Fibroblast of skin of right biceps (primary cell): ENCODE measurements at places on chromosomes 12 and 14.

GRCh38 chr12:6347367-6348338 lies 5.8 kb upstream of the TNFRSF1A start:
- no peak for DNase-seq

DNA sequence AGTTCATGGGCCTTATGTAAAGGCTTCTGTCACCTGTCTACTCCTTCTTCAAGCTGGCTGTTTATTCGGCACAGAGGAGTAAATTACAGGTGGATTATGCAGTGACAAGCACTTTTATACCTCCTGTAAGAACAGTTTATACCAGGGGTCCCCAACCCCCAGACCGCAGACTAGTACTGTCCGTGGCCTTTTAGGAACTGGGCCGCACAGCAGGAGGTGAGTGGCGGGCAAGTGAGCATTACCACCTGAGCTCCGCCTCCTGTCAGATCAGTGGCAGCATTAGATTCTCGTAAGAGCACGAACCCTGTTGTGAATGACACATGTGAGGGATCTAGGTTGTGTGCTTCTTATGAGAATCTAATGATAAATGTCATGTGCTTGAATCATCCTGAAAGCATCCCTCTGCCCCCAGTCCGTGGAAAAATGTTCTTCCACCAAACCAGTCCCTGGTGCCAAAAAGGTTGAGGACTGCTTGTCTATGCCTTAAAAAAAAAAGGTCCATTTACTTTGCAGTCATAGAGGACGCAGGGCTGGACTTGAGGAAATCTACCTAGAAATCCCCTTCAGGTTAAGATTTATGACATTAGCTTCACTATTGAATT lies 78.8 kb downstream of the ETV6 start:
- peak; percentile 61 for DNase-seq

DNA sequence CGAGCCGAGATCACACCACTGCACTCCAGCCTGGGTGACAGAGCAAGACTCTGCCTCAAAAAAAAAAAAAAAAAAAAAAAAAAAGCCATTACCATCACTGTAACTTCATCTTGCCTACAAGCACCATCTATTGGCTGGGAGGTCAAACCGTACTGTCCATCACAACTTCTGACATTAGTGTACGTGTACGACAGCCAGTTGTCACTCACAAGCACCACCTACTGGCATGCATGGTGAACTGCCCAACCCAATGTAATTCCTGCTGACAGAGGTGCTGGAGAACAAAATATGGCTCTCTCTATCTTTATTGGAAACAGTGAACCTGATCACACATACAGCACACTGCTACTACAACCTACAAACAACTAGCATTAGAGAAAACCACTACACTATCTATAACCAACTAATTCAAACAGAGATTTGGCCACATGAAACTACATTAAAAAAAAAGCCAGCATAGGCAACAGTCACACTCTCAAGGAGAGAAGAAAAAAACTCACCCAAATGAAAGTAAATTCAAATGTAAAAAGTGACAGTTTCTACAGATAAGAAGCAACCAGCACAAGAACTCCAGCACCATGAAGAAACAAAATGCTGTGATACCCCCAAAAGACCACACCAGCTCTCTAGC lies 82.3 kb downstream of the PUS7L start:
- DNase-seq, result peak; percentile 9

- peak; percentile 46 for DNase-seq
These were observed 1.3 kb downstream of the ATP2A2 start for GRCh38 chr12:110282300-110282860.

DNA sequence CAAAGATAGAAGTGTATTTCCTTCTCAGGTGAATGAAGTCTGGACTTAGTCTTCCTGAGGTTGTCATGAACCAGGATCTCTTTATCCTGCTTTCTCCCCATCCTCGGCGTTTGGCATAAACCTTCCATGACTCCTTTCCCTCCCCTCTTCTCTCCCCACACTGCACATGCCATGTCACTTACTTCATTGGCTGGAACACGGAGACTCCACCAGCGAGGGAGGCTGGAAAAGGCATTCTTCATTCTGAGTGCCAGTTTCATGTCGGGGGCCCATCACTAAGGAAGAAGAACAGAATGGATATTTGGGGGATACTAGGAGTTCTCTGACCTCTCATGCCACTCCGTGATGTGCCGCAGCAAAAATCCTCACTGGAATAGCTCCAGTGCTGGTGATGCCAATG lies 105.6 kb downstream of the VCPKMT start:
- DNase-seq, result peak; percentile 49

- no peak for DNase-seq
These were observed 53.6 kb downstream of the GOLGA5 start for GRCh38 chr14:92847749-92848148.

GRCh38 chr14:88195676-88196075 lies 127.4 kb downstream of the KCNK10 start:
- DNase-seq, result no peak

- DNase-seq, result no peak
These were observed 1.0 kb downstream of the PGF start for GRCh38 chr14:74954232-74954946.

GRCh38 chr14:50860478-50861086 lies 11.3 kb upstream of the ABHD12B start:
- DNase-seq, result peak; percentile 80

GRCh38 chr14:53946404-53947093 lies 10.1 kb downstream of the BMP4 start:
- DNase-seq, result no peak

GRCh38 chr12:122840580-122841513 lies 5.6 kb downstream of the HIP1R start:
- DNase-seq, result peak; percentile 35

- peak; percentile 59 for DNase-seq
These were observed 35.2 kb downstream of the ZFP36L1 start for GRCh38 chr14:68757618-68758081.

DNA sequence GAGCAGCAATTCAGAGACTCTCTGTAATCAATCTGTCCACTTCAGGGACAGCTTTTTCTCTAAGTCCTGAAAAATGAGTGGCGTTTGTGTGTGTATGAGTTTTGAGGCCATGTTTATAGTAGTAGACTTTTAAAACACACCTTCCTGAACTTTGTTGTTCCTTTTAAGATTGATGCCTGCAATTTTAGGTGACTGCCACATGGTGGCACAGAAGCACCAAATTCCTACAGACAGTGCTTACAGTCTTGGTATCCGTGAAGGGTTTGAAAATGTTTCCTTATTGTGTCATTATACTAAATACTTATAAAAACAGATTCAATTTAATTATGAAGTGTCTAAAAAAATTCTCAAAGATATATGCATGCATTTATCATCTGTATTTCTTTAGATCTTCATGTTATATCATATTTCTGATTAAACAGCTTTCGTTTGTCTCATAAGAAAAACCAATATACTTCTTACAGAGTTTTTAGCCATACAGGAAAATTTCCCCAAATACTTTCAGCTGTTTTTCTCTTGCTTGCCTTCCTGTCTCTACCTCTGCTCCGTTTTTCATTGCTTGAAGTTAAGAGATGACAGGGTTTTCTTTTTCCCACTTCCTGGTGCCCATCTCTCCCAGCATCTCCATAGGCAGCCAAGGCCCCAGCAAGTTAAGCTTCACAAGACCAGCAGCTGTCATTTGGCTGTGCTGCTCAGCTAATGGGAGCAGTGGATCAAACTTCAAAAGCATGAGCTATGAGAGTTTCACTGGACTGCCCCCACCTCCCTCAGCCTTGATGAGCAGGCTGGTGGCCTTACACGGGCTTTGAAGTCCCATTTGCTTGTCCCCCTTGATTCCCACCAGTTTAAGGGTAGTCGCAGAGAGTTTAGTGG lies 259.6 kb downstream of the AKAP6 start:
- DNase-seq, result peak; percentile 64

DNA sequence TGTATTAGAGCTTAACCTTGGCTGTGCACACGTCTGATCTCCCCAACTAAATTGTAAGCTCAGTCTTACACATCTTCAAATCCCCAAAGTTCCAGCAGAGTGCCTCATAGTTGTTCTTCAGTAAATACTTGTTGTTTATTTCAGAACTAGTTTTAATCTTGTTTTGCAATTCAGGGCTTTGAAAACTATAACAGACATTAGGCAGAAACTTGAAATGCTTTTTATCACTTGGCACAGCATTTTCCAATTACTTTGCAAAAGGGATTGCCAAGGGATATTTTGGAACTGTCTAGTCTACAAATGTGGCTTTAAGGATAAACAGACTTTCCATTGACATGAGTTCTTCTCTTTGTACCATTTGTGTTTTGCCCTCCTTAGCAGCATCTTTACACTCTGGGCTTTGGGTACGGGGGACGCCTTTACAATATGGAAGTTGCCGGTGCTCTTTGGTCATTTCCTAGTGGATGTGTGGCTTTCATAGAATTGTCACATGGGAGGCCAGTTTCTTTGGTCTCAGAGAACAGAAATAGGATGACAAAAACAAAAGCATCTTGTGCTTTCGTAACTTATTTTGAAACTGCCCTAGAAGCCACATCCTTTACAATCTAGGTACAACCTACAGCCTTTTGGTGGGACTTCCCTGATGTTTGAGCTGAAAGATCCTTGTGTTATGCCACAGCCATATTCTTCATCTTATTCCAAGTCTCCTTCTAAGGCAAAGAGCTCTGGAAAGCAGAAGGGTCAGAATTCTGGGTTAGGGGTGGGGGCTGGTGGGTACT lies 96.9 kb downstream of the NPAS3 start:
- DNase-seq, result no peak

- no peak for DNase-seq
These were observed 122.8 kb downstream of the VRK1 start for GRCh38 chr14:96920023-96920422.

- DNase-seq, result peak; percentile 40
These were observed 99.8 kb upstream of the DIO2 start for GRCh38 chr14:80310938-80311750.

DNA sequence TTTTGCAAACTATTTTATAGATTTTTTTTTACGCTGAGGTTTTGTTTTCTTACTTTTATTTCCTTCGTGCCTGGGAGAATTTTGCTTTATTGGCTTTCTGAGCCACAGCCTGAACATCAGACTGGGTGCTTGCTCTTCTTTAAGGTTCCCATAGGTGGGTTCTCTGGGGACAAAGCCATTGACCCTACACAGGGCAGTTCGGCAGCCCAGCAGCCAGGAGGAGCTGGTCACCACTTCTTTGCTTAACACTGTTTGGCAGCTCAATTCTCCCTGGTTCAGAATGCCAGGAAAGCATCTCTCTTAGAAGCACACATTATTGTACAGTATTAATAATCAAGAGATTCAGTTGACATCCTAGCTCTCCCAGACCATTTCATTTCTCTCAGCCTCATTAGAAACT lies 140.8 kb upstream of the NEDD1 start:
- no peak for DNase-seq

- peak; percentile 4 for DNase-seq
These were observed 670 bp upstream of the BEGAIN start for GRCh38 chr14:100587763-100588411.

DNA sequence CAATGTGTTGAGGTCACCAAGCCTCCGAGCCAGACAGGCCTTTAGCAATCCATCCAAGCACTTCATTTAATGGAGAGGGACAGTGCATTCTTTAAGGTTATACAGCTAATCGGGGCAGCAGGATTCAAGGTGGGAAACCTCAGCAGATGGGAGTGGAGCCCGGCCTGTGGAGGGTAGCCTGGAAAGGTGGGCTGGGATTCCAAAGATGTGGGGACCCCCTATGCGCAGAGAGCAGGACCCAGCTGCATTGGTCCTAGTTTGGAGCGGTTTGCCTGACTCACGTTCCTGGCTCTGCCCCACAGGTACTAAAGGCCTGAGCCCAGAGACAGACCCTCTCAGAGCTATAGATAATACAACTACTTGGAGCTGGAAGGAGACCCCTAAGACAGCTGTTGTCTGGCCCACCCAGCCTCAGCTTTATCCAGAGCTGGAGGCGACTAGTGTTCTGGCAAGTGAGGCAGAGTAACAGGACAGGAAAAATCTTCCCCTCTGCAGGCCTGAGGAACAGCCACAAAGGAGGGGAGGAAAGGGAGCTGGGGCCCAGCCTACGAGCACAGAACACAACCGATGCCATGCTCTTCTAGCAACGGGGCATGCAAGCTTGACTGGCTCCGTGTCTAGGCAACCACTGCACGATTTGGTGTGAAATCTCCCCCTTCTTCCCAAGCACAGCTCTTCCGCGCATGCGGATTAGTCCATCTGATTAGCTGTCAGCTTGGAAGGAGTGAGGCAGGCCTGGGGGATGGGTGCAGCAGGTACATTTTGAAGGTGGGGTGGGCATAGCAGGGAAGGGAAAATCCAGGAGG lies 1.1 kb upstream of the MYH7 start:
- no peak for DNase-seq

GRCh38 chr12:46983959-46984841 lies 95.2 kb upstream of the PCED1B start:
- peak; percentile 65 for DNase-seq

- DNase-seq, result no peak
These were observed 313.7 kb upstream of the SYT1 start for GRCh38 chr12:78550831-78551230.

GRCh38 chr14:49934646-49935045 lies 41.8 kb downstream of the ARF6 start:
- no peak for DNase-seq
